ENCODE measurements at places on chromosomes 3 and 15.

DNA sequence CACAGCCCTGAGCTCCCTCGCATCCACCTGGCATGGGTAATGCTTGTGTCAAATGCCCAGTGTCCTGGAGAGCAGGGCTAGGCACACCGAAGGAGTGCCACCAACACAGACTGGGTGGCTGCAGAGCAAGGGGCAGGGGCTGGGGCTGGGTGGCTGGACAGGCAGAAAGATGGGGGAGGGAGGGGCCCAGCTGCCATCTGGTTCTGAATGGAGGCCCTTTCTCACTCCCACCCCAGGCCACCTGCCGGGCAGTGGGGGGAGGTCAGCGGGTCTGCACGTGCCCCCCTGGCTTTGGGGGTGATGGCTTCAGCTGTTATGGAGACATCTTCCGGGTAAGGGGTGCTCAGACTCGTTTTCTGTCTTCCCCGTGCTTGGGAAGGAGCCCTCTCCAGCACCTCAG lies 17.0 kb downstream of the STAB1 start:
- DNase-seq = no peak

DNA sequence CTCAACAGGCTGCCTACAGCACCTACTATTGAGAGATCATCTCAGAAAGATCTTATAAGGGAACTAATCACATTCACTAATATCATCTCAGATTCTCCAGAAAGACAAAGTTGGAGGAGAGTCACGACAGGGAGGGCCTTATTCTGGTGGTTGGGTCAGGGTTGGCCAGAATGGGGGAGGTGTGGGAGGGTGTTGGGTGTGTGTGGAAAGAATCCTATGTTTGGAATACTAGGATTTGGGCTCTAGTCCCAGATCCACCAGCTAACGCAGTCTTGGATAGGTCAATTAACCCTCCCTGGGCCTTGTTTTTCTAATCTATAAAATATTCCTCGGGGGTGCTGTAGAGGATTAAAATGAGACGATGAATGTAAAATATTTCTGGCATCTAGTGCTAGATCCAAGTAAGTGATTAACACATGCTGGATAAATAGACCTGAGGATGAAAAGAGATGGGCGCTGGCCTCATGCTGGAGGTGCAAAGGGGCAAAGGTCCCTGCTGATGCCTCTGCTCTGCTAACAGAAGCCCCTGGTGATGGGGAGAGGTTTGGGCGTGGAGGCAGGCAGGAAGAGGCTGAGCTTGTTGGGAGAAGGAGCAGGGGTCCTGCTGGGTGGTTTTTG lies 67.6 kb upstream of the ETV5 start:
- no peak for DNase-seq

- DNase-seq = no peak
Observed at GRCh38 chr3:172257648-172258400, 190.4 kb downstream of the GHSR start.

DNA sequence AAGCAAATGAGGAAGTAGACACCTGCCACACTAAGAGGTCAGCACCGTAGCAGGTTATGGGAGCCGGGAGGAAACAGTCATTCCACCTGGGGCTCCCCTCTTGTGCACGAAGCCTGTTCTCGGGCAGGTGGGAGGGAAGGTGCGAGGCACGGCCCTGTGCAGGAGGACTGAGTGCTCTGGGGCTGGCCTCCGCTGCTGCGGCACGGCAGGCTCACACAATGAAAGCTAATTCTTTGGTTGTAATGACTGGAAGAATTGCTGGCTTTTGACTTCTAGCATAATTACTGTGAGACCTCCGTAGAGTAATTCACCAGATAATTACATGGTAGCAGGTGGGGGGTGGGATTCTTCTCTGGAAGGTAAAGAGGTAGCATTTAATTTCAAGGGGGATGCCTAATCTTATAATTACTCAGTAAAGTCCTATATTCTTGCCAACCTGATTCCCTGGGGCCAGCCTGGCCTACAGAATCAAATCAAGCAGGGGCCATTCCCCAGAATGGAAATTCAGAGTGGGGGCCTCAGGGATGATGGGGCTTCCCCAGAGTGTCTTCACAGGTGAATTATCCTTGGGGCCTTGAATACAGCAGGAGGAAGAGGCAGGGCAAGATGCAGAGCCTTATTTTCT lies 129.1 kb downstream of the TPRA1 start:
- DNase-seq = no peak

DNA sequence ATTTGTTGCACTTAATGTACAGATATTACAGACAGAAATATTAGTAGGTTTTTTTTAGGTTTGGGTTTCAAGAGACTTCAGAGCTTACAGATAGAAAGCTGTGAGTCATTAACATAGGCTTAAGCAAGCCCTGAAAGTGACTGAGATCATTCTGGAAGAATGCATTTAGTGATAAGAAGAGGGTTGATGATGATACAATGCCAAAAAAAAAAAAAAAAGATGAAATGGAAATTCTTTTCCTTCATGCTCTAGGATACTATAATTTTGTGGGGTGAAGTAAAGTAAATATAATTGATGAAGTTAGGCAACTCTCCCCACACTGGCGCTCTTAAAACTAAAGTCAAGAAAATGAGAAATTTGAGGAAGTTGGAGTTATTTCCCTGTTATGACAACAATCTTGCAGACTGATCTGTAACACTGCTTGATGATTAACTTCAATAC lies 169.4 kb upstream of the ZNF385D start:
- peak; percentile 17 for DNase-seq

GRCh38 chr15:57857871-57858270 lies 151.4 kb downstream of the POLR2M start:
- DNase-seq = no peak

DNA sequence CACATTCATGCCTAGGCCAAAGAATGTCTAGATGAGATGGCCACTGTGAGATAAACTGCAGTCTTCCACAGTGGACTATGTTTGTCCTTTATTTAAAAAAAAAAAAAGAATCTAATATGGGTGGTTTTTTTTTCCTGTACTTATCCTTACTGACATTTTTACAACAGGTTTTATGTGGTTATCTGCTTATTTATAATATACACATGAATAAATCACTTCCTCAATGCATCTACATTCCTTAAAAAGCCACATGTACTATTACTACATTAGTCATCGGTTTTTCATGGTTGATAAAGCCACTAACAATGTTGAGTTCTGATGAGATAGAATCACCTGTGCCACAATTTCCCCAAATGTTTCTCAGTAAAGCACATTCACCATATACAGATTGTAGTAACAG lies 341.3 kb upstream of the THBS1 start:
- no peak for DNase-seq

DNA sequence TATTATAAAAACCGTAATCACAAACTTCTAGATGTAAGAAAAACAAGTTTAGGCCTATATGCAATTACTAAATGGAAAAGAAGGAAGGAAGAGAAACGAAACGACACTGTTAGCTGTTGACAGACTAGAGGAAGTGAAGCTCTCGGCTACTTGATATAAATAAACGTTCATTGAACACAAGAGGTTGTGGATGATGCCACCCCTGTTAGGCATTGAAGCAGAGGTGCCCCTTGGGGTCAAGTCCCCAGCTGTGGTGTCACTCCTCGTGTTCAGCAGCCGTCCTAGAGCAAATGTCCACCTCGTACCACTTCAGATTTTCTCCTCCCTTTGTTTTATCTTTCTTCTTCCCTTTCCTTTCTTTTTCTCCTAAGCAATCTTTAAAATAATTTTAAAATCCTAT lies 146.5 kb upstream of the UBE2E1 start:
- no peak for DNase-seq

DNA sequence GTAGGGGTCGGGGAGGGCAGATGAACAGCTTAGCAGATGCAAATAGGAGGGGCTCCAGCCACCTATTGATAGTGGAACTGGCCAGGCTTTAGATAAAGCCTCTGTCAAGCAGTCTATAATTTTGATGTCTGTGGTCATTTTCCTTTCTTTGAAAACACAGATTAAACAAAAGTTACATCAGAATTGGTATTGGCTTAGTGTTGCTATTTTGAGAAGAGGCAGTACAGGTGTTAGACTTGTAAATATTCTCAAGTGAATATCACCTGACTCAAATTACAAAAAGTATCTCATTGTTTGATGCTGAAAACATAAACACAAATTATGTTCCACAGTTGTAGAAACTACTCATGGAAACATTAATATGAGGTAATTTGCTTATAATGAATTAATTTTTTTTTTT lies 18.1 kb downstream of the GHRL start:
- no peak for DNase-seq

- no peak for DNase-seq
Observed at GRCh38 chr3:177212278-177212610, 15.0 kb upstream of the TBL1XR1 start.

- DNase-seq = no peak
Observed at GRCh38 chr15:94451466-94451865, 220.1 kb downstream of the MCTP2 start.

DNA sequence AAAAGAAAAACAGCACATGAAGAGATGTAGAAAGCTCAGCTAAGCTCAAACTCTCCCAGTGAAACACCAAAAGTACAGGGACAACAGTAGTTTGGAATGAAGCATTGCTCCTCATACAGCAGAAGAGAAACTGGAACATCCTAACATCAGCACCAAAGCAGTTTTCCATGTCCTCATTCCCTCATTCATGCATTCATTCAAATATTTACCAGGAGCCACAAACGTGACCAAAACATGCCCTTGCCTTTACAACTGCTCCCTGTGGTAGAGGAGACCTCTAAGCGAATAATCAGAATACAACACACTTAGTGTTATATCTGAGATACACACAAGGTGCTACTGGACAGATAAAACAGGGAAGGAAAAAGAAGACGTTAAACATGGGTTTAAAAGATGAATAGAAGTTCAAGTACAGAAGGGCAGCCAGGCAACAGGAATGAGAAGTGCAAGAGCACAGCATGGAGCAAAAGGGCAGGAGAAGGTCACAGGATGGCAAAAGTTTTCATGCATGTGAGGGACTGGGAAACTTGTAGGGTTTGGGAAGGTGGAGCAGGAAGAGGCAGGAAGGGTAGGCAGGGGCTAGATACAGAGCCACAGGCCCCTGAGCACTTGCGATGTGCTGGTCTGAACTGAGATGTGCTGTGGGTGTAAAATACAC lies 58.5 kb upstream of the LMCD1 start:
- DNase-seq = no peak

DNA sequence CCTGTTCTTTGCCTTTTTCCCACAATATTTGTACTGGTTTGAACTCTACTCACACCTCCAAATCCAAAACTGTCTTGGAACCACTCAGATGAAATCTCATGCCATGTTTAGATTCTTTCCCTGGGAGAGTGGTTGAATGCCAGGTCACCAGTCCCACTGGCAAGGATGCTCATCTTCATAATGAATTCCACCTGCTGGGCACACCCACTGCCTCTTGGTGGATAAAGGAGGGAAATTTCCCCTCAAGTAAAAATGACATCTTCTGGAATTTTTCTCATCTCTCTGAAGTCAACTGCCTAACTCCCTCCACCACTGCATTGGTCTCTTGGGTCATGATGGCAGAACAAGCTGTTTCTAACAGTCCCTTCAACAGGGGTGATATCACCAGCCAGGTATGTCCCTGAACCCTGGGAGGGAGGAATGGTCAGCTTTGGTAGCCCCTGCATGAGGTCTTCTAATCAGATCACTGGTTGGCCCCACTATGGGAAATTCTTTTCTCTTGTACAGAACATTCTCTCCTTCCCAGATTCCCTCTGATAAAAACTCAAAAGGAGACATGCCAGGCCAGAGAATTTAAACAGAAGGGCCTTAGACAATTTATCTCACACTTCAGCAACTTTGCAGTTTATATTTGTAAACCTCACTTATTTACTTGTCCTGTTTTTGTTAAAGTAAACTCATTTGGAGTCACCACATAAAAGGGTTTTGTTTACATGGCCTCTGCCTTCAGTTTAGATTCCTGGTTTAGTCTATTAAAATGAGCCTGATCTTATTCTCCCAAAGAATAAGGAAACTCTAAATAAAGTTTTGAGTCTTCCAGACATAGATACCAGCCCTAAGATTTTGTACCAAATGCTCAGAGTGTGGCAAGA lies 143.4 kb downstream of the WNT5A start:
- no peak for DNase-seq

- no peak for DNase-seq
Observed at GRCh38 chr3:78736863-78737262, 1030.9 kb downstream of the ROBO1 start.

DNA sequence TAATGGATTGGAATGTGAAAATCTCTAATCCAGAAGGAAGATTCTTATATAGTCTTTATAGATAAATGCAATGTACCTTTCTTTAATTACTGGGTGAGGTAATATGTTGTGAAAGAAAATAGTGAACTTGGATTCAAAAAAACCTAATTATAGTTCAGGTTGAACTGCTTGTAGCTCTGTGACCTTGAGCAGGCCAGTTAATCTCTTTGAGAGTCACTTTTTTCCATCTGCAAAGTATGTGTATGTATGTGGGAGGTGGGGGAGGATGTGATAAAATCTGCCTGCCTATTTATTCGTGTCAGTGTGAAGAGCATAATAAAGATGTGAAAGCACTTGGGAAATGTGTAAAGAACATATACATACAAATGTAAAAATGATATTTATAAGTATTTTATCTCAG lies 34.4 kb downstream of the GLCE start:
- DNase-seq = no peak

DNA sequence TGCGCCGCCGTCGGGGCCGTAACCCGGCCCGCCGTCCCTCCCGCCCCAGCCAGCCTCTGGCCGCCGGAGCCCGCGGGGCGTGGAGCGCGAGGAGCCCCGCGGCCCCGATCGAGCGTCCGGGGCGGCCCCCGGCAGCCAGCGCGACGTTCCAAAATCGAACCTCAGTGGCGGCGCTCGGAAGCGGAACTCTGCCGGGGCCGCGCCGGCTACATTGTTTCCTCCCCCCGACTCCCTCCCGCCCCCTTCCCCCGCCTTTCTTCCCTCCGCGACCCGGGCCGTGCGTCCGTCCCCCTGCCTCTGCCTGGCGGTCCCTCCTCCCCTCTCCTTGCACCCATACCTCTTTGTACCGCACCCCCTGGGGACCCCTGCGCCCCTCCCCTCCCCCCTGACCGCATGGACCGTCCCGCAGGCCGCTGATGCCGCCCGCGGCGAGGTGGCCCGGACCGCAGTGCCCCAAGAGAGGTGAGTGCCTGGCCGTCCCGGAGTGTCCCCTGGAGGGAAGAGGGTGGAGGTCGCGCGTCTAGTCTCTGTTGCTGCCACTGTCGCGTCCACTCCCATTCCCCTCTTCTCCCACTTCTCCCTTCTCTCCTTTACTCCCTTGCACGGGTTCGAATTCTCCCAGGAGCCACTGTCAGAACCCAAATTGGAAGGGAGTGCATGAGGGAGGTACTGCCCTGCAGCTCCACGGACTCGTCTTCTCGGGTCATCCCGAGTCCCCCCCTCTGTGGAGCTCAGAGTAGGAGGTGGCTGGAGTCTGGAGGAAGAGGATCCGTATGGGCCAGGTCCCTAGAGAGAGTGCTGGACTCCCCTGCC lies 585 bp downstream of the CSK start:
- peak; percentile 63 for DNase-seq

- no peak for DNase-seq
Observed at GRCh38 chr3:130569461-130570365, 52.7 kb downstream of the COL6A6 start.

DNA sequence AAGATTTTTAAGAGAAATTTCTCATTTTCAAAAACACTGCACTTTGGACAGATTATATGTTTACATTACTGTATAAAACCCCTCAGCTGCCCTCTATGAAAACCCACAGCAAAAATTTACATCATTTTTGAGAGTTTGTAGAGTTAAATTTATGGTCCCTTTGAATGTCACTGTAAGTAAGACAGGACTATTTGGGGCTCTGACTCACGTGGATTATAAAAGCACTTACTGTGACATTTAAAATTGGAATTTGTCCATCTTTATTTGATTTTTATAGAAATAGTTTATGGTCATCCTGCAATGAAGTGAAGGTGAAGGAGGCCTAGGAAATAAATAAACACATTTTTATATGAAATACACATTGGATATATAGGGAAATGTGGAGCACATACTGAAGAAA lies 149.6 kb downstream of the GAP43 start:
- no peak for DNase-seq

- DNase-seq = no peak
Observed at GRCh38 chr3:57758686-57759085, 2.6 kb downstream of the SLMAP start.
